ENCODE measurements at places on chromosomes 11 and 22.

DNA sequence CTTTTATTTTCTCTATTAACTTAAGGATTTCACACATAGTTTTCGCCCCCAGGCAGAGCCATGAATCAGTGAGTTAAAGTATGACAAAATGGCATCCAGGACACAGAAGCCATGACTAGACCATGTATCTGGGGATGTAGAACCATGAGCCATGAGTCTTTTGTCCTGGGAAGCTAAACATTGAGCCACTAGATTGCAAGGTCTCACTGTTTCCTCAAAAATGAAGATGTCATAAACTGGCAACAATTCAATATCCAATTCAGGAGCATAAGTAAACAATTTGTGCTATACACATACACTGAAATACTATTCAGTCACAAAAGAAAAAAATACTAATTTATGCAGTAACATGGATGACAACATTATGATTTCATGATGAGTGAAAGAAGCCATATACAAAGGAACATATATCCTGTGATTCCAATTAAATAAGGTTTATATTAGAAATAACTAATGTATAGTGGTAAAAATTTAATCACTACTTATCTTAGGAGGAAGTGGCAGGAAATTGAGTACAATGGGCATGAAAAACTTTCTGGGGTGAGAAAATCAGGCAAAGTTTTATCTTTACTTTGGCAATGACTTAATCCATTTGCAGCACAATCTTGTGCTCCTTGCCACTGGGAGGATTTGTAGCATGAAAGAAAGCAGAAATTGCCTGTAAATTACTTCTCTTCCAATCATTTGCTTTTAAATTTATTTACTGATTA lies 28.5 kb upstream of the CARD16 start:
- no peak for DNase-seq

DNA sequence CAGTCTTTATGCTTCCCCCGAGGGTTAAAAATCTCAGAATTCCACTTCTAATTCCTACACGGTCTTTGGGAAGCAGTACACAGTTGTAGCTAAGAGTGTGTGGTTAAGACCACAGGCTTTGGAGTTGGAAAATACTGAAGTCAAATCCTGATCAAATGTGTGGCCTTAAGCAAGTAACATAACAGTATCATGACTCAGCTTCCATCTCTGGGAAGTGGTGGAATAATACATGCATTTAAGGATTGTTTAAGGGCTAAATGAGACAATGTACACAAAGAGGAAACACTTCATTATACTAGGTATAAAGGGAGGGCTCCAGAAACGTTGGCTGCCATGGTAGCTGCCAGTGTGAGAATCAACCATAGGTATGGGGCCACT lies 71.5 kb downstream of the FAT3 start:
- DNase-seq = peak; percentile 93

DNA sequence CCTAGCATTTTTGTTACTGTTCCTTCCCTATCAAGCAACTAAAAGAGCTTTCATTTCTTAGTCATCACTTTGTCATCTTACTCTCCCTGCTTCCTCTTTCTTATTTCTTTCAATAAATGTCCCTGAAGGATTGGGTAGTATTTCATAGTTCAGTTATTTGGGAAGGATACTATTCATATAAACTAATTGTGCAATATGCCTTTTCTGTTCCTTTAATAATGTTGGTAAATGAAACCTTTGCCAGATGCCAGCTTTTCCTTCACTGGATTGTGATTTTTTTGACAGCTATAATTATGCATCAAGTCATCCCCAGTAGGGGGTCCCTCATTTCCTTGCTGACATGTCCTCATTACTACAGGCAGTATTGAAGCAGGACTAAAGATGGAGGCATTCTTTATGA lies 101.7 kb downstream of the ATM start:
- peak; percentile 55 for DNase-seq

DNA sequence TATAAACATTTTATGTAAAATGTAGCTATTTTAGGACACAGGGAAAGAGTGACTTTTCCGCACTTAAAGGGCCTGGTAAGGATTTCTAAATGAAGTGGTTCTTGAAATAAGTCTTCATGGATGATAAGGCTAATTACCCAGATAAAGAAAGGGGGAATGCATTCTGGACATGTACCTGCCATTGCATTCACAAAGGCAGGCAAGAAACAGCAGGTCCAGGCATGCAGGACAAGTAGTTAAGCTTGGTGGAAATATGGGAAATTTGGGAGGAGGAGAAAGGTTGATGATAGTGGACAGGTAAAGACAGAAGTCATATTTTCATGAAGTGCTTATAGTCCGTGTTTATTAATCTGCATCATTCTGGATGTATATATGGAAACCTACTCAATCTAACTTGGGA lies 621.2 kb downstream of the NTM start:
- DNase-seq = no peak

GRCh38 chr11:19735909-19736498 lies 23.4 kb downstream of the NAV2 start:
- no peak for DNase-seq

DNA sequence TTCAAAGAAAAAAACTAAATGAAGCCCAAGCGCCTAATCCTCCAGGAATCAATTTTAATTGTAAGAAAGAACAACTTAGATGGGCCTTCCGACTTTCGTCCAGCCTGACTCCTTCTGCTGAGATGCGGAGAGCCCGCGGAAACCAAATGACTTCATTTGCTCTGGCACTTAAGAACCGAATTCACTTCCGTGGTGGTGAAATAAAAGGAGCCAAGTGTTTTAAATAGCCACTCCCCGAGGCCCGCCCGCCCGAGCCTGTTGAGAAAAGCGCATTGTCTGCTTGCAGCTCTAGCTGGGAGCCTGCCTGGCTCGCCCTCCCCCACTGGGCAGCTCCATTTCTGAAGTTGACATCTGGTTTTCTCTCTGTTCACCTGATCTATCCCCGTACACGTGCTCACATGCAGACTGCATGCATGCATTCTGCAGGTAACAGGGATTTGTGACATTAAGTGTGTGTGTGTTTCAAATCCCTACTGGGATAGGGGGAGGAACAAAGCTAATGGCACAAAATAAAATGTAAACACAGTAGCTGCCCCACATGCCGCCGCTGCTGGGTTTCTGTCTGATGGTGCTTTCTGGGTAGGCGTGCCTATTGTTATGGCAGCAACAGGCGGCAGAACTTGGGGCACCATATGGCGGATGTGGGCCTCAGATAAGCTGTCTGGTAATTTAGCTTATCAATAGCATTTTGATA lies 6.2 kb downstream of the TEAD1 start:
- peak; percentile 91 for DNase-seq

All from fibroblast of skin of right biceps (primary cell).